ENCODE measurements at places on chromosomes 2 and 18.

GRCh38 chr2:191357678-191358077 is 112.5 kb downstream of the MYO1B start:
- DNase-seq = no peak

DNA sequence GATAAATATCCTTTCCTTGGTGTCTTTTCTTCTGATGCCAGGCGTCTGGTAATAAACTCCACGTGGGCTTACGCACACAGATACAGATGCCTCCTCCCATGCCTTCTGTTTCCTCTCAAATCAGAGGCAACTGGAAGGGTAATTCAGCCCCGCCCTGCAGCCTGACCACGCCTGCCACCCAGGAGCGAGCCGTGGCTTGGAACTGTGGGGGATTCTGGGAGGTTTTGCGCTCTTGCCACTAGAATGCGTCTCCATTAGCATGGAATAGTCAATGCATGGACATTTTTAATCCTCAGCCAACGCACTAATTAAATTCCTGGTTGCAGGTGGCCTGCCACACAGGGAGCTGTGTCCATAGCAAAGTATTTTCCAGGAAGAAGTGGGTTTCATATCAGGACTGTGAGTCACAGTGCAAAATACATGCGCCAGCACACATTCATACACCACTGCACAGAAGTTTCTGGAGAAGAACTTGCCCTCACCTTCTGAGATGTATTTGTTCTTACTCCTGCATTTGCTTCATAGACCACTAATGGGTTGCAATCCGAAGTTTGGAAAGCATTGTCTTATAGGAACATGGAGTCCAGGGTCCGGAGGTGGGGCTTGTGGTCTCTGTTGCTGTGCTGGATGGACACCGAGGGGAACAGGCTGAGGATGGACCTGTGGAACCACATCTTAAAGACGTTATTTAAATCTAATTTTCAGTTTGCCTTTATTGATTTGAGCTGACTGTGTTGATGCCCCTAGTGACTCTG is 151.4 kb downstream of the LDLRAD4 start:
- no peak for DNase-seq

GRCh38 chr2:126719191-126719832 is 63.4 kb downstream of the GYPC start:
- no peak for DNase-seq

GRCh38 chr2:8448824-8449556 is 232.9 kb upstream of the ID2 start:
- no peak for DNase-seq

DNA sequence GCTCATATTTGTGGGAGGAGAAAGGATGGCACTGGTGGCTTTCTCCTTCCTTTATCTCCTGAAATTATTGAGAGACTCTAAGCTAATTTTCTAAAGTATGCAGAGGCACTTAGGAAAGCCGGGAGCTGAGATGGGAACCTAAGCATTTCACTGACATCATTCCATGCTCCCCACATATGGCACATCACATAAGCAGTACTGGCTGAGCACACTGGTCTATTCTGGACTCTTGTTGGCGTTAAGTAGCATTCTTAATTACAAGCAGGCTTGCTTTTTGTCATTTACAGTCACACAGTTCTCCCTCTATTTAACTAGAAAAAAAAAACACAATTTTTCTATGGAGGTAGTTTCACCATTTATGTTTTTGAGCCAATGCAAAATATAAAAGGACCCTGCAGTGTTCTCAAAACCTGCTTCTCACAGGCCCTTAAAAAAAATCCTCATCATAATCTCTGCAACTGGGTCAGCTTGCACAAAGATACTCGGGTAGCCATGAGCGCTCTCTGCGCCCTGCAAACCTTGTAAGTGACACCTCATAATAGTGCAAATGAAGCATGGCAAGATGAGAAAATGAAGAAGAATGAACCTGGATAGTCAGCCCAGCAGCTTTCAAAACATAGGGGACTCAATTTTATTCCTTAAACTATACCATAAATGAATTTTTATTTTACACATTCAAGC is 688.6 kb downstream of the NRXN1 start:
- DNase-seq = no peak

- no peak for DNase-seq
These were observed 146.3 kb downstream of the GCA start for GRCh38 chr2:162490052-162490717.

- DNase-seq = no peak
These were observed 96.5 kb upstream of the THOC1 start for GRCh38 chr18:364256-364826.

DNA sequence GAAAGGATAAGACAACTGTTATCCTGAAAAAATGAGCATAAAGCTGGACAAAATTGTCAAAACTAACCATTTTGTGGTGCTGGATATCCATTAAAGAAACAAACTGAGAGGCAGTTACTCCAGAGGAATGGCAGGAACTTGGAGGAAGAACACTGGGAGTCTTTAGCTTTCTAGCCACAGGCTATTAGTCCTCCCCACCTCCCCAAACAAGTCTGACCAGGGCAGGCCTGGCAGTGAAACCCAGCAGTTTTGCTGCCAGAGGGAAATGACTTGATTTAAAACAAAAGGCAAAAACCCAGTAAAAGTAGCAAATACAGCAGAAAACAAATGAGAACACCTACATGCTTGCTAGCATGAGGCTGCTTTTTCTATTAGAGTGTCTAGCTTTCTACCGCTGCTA is 34.9 kb downstream of the OSBPL1A start:
- no peak for DNase-seq

- no peak for DNase-seq
These were observed 45.6 kb downstream of the ZNF519 start for GRCh38 chr18:14086458-14087231.

DNA sequence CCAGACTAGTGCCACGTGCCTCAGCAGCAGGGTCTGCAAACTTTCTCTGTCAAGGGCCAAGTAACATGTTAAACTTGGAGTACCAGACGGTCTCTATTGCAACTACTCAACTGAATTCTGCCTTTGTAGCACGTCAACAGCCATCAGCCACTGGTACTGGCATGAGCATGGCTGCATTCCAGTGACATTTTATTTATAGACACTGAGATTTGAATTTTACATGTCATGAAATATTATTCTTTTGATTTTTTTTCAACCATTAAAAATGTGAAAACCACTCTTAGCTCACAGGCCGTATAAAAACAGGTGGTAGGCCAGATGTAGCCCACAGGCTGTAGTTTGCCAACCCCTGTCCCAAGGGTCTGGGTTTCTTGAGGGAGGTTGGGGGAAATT is 199.7 kb downstream of the TPGS2 start:
- DNase-seq = no peak

- no peak for DNase-seq
These were observed 265.6 kb upstream of the NRXN1 start for GRCh38 chr2:51297488-51297887.

DNA sequence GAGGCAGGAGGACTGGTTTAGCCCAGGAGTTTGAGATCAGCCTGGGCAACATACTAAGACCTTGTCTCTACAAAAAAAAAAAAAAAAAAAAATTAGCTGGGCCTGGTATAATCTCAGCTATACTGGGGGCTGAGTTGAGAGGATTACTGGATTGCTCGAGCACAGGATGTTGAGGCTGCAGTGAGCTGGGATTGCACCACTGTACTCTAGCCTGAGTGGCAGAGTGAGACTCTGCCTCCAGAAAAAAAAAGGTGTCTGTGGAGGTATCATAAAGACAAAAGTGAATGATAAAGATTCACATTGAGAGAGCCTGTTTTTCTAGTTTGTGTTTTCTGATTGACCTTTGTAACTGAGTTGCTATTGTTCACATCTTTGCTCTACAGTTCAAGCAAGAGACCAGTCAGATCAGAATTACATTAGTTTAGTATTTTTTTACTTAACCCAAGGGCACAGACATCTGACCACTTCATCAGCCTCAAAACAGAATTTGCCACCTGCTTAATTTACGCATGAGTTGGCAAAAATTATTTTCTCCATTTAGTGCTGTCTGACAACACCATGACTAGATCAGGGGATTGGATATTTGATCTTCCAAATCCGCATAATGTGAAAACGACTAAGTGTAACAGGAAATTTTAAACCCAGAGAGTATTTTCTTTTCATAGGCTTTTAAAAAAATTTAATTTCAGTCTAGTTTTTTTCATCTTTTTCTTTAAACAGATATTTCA is 271.0 kb downstream of the TGIF1 start:
- DNase-seq = no peak

DNA sequence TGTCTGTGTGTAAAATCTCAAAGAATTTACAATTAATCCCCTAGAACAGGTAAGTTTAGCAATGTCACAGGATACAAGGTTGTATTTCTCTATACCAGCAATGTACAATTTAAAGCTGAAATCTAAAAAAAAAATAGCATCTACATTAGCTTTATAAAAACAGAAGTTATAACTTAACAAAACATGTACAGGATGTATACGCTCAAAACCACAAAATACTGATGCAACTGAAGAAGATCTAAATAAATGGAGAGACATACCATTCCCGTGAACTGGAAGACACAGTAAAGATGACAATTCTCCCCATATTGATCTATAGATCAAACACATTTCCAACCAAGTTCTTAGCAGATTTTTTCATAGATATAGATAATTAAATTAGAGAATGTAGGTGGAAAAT is 17.5 kb upstream of the RANBP2 start:
- DNase-seq = no peak

DNA sequence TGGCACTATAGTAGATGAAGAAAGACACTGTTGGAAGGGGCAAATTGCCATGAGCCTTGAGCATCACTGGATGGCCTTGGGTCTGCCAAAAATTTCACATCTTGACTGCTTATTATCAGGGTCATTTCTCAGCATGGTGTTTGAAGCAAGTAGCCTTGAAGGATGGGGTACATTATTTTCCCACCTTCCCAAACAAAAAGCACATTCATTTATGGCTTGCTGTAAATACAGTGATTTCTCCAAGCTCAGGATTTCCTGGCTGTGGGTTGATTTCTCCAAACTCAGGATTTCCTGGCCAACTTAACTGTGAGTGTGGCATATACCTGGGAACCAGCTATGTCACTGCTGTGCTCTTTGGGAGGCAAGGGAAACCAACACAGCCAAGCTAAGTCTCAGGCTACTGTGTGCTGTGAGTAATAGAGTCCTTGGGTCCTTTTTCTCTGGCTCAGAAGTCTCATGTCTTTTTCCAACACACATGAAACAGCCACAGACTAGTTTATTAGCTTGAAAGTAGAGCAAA is 116.6 kb downstream of the SPHKAP start:
- no peak for DNase-seq

GRCh38 chr2:39867268-39867667 is 88.2 kb upstream of the THUMPD2 start:
- DNase-seq = no peak

- DNase-seq = no peak
These were observed 185.6 kb downstream of the RTP5 start for GRCh38 chr2:242054881-242055801.

- DNase-seq = no peak
These were observed 95.3 kb upstream of the FAM110C start for GRCh38 chr2:141611-142010.

- DNase-seq = no peak
These were observed 168.2 kb downstream of the ANKRD30B start for GRCh38 chr18:14916181-14916580.

DNA sequence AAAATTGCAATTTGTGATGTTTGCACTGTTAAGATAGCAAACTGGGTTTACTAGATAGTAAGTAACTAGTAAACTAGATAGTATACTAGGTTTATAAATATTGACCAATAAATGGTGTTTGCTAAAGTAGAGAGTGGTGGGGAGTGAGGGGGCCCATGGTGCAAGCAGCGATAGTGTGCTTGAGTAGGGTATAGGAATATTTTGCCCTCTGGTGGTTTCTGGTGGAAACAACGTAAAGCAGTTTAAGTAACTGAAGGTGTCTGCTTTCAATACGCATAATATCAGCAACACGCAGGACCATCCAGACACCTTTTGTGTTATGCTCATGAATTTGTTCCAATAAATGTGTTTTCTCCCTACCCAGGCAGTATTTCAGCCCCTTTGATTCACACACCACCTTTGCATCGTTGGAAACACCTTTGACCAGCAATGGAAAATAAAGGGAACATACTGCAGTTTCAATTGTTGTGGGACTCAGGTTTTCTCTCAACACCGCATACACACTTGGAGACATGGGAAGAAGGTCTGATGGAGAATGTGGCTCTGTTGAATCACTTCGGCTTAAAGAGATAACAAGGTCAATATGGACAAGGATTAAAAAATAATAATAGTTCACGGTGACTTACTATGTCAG is 16.7 kb upstream of the STAT1 start:
- DNase-seq = no peak

DNA sequence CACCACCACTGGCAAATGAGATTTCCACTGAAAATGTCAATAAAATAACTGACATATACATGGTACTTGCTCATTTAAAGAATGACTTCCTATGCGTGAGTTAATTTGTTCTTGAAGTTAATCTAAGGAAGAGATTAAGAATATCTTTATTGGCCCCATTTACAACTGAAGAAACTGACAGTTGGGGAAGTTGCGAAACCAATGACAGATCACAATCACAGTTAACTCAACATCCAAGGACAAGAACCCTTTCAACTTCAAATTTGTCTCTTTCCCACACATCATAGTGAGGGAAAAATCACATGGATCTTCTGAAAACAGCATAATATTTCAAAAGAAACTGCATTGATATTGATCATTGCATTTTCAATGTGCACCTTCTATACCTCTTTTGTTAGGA is 565.4 kb downstream of the IRS1 start:
- DNase-seq = no peak

GRCh38 chr2:38274286-38275276 is 102.5 kb downstream of the ATL2 start:
- DNase-seq = no peak

- DNase-seq = no peak
These were observed 215.0 kb upstream of the LRATD1 start for GRCh38 chr2:14417551-14417950.

DNA sequence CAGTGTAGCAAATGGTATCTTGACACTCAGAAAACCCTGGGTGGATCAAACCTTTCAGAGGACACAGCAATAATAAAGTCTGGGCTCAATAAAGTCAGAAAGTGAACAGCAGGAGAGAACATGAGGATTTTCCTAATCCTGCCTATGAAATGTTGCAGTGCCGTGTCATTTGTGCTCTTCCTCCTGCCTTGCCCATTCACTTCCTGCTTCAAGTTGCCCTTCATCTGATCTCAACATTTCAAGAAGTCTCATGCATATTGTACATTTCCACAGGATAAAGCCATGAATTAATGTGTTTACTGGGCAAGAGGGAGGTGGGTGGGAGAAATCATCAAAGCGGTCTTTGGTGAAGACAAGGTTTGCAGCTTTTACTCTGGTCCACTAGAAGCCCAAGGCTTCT is 51.1 kb upstream of the STPG4 start:
- no peak for DNase-seq

- no peak for DNase-seq
These were observed 304.6 kb downstream of the TXNL1 start for GRCh38 chr18:56333839-56334238.

- no peak for DNase-seq
These were observed 166.3 kb downstream of the GBX2 start for GRCh38 chr2:236001854-236002253.

All from stimulated activated CD4-positive, alpha-beta T cell treated with anti-CD3 and anti-CD28 coated beads, Interleukin-1b, Interleukin-23, amount 100 ng/mL, for 24 hours (primary cell).